ENCODE measurements at places on chromosomes 12 and 14. TPM values are rescaled to one million over a fixed set of nuclear protein-coding genes. Genes with fewer than 3 reads are reported as not detected.

DNA sequence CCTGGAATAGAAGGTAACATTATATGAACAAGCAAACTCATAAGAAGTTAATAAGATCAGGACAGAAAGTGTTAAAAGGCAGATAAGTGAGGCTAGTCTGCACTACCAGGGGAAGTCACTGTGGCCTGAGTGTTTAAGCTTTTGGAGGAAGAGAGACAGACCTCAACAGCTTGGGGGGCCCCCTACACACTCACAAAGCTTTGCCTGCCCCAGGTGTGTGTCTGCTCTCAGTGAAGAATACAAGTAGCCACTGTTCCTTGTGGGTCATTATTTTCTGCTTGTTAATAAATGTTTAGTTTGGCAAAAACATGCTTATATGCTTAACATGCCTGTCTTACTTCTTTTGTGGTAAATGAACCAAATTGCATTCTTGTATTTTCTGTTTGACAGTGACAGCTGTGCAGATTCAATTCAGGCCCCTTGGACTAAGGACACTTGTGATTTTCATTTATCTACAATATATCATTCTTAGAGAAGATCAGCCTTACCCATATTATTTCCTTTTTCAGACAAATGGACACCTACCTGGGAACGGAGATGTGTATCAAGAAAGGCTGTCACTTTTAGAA is 50.7 kb upstream of the C12orf71 start:
- DNase-seq = no peak

The SLC6A13 gene
- total RNA-seq = not detected

DNA sequence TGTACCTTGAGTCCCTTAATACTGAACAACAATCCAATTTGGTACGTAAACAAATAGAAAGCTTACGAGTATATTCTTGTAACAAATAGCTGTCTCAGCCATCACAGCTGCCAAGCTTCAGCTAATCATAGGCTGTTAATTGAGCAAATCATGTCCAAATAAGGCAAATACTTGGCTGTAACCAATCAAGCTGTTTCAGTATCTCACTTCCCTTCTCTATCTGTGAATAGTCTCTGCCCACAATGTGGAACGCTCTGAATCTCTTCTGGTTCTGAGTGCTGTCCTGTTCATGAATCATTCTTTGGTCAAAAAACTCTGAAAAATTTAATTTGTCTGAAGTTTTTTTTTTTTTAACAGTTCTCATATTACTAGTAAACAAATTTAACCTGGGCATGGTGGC is 5.8 kb upstream of the NEMF start:
- DNase-seq = no peak

The GZMH gene
- 24.3 TPM for total RNA-seq

DNA sequence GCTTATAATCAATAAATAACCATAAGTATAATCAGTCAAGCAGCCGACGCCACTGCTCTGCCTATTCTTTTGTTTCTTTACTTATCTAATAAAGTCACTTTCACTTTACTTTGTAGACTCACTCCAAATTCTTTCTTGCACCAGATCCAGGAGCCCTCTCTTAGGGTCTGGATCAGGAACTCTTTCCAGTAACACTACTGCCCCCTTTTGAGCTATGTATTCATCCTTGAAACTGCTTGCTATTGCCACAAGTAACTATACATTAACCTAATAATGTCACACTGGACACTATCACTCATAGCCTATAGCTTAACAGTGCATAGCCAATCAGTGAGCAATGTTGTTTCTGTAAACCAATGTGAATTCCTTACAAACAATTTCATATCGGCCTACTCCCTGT is 2.8 kb upstream of the NID2 start:
- no peak for DNase-seq

GRCh38 chr12:127150028-127150427 is 1116.9 kb upstream of the TMEM132C start:
- no peak for DNase-seq

- no peak for DNase-seq
These were observed 21.1 kb downstream of the ENTPD5 start for GRCh38 chr14:73997944-73998447.

The HOTAIR gene
- not detected for total RNA-seq

DNA sequence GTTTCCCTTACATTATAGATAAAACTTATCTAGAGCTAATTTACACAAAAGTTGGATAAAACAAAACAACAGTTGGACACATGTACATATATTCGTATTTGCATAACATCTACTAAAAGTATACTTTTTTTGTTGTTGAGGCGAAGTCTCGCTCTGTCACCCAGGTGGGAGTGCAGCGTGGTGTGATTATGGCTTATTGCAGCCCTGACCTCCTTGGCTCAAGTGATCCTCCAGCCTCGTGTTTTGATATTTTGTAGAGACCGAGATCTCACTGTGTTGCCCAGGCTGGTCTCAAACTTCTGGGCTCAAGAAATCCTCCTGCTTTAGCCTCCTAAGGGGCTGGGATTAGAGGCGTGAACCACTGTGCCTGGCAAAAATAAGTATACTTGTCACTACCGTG is 9.4 kb downstream of the SYNE2 start:
- DNase-seq = peak; percentile 52

- DNase-seq = no peak
These were observed 203.8 kb upstream of the SFSWAP start for GRCh38 chr12:131507094-131507493.

- DNase-seq = peak; percentile 72
These were observed 11.6 kb downstream of the FBXW8 start for GRCh38 chr12:116922194-116922897.

DNA sequence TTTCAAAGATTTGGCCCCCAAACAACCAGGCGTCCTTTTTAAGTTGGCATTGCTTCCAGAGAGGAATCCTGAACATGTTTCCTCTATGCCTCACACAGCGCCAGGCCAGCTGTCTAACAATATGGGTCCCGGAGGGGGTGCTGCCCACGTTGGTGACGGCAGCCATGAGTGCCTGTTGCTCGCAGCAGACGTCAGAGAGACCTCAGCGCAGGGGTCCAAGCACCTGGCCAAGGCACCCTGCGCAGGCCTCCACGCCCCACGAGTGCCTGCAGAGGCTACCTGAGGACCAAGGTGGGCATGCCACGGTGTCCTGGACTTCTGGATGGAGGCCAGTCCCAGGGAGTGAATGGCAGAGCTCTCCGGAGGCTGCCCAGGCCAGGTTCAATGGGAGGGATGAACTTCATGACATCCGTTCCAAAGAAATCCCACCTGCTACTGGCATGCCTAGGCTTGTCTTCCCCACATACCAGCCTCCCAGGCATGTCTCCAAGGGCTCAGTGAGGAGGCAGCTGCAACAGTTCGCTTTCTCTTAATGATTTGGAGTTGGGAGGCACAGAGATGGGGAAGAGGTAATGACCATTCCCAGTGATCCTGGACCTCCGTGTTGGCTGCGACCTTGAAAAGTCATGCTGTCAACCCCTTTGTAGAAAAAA is 11.6 kb upstream of the FOXN3 start:
- DNase-seq = no peak

The DCAF5 gene
- total RNA-seq = 29.8 TPM

DNA sequence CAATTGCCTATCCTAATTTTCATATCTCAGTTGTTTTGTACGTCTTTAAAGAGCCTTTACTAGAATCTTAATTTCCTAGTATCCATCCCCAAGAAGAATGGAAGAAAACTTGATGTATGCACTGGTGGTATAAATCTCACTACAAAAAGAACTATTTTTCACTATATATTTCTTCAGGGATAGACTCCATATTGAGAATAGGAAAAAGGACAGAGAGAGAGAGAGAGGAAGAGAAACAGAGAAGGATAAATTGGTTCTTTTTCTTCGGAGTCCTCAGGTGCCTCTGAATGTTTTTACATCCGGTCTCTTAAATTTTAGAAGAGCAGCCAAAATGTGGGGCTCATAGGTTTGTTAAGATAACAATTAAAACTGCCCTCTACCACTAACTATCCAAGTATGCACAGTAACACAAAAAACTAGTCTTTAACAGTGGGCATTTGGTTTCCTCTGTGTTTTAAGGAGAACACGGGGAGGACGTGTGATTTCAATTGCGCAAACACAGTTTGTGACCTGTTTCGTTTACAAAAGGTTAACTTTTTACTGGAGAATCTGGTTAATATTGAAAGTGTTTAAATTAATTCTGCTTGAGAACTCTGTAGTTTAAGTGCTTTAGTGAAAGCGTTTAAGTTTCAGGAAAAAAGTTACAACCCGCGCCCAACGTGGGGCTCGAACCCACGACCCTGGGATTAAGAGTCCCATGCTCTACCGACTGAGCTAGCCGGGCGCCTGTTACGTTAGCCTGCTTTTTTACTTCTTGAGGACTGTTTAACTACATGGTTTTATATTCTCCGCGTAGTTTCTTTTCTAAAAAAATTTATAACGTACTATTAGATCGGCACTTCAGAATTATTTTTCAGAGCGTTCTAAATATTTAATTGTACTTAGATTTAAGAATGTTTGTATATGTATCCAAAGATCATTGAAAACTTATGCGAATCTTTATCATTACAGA is 5.1 kb upstream of the PSMA3 start:
- DNase-seq = peak; percentile 94

DNA sequence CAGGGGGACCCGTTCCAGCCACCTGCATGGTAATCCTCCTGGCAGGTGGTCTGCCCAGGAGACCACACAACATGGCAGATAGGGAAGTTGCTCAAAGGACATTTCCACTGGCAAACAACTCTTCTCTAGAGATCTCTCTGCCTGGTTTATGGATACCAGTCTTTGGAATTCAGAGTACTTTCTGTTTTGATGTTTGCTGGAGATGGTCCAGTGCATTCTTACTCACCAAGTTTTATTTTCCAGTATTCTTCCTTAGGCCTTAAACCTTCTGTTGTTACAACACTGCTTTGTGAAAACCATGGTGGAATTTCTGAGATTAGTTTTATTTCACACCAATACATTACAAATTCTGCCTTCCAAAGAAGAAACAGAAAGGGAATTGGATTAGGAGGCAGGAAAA is 428.3 kb downstream of the FUT8 start:
- no peak for DNase-seq

DNA sequence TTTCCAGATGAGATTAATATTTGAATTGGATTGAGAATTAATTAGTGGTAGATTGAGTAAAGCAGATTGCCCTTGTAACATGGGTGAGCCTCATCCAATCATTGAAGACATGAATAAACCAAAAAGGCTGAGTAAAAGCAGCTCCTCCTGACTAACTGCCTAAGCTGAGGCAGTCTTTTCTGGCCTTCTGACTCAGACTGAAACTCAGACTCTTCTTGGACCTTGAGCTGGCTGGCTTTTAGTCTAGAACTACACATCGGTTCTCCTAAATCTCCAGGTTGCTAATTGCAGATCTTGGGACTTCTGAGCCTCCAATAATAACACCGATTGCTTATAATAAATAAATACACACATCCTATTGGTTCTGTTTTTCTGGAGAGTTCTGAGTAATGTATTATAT is 24.0 kb downstream of the FKBP11 start:
- DNase-seq = no peak

GRCh38 chr14:64614805-64615391 is 65.1 kb downstream of the PPP1R36 start:
- DNase-seq = no peak

The CPSF2 gene
- 120 TPM for total RNA-seq

GRCh38 chr14:21974741-21975140 is 301.1 kb upstream of the OR4E1 start:
- no peak for DNase-seq

The EML1 gene
- total RNA-seq = 1.8 TPM

GRCh38 chr14:61524211-61524806 is 171.0 kb upstream of the HIF1A start:
- DNase-seq = no peak

- DNase-seq = peak; percentile 90
These were observed 24.8 kb downstream of the BICDL1 start for GRCh38 chr12:120013659-120014380.

The ITGA7 gene
- 1.5 TPM for total RNA-seq

The RHOJ gene
- not detected for total RNA-seq

- no peak for DNase-seq
These were observed 14.8 kb upstream of the PUS1 start for GRCh38 chr12:131914179-131914702.

DNA sequence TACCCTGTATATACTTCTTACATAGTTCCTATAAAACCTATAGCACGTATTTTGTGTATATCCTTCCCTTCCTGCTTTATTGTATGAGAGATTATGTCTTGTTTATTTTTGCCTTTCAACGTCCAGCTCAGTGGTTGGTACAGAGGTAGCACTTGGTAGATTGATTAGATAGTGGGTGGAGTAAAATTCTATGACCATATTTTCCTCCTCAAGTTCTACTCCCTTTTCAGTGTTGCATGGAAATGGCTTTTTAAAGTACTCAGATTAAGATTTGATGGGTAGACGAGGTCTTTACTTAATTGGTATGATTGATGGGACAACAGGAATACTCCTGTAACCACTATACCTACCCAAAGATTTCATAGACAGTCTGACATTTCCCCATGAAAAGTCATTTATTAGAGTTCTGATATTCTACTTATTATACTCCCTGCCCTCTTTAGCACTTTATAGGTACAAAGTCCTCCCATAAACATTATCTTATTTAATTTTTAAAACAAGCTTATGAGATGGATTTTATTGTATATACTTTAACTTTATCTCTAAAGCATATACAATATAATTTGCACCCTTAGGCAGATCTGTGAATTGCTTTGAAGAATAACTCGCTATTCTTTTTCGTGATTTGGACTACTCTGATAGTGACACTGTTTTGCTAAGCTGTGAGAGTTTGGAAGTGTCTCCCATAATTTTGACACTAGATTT is 348.0 kb downstream of the RAD51B start:
- no peak for DNase-seq

DNA sequence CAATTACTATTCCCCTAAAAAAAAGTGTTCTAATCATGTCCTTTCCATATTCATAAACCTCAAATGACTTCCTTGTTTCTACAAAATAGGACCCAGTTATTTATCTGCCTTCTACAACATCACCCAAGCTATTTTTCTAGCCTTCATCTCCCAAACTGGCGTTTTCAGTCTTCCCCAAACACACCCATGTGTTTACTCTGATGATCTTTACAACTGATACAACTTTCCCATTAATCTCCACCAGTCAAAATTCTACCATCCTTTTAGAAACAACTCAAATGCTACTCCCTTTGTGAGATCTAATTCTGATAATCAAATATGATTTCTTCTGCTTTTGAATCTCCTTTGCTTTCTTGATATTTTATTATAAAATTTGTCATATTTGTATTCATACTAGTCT is 114.5 kb downstream of the DUSP6 start:
- no peak for DNase-seq

DNA sequence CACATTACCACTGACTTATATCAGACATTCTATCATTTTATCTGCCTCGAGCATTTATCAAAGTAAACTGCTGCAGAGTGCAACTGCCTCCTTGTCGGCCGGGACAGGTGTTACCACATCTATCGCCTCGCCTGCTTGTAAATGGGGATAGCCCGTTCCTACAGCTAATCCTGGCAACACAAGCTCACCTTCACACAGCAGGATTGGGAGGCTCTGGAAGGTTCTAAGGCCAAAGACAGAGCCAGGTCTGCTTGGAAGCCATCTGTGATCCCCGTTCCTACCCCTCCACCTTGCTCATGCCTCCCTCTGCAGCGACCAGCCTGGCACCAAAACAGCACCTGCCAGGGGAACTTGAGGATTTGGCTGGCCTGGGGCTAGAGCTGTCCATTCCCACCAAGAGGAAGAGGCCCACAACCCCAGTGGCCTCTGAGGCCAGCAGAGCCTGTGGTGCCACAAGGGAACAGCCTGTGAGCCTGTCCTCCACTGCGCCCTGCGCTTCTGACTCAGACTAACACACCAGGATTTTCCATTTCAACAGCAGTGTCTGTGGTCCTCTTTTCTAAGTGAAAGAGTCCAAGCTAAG is 114.8 kb upstream of the DIO3 start:
- no peak for DNase-seq

All from activated CD4-positive, alpha-beta T cell treated with anti-CD3 and anti-CD28 coated beads, Interleukin-2, amount 10 ng/mL, durations not matched to agents 24 days and 14 days (primary cell).